ENCODE measurements at places on chromosomes 2 and 18.

DNA sequence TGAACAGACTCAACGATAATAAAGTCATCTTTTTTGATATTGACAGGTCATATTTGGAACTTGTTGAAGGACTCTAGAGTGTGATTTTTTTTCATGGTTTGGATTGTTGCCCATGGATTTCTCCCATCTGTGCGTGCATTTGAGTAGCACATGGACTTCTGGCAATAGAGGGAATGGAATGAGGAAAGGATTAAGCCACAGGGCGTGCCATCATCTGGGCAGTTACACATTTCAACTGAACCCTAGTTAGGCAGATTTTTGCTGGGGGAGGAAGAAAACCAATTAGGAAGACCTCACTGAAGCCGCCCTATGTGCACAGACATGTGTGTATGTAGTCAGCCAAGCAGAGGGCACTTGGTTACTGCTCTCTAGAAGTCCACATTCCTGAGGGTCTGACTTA is 72.6 kb downstream of the TPGS2 start:
- DNase-seq, result no peak

GRCh38 chr18:47936952-47937351 is 6.5 kb upstream of the SMAD2 start:
- no peak for DNase-seq

DNA sequence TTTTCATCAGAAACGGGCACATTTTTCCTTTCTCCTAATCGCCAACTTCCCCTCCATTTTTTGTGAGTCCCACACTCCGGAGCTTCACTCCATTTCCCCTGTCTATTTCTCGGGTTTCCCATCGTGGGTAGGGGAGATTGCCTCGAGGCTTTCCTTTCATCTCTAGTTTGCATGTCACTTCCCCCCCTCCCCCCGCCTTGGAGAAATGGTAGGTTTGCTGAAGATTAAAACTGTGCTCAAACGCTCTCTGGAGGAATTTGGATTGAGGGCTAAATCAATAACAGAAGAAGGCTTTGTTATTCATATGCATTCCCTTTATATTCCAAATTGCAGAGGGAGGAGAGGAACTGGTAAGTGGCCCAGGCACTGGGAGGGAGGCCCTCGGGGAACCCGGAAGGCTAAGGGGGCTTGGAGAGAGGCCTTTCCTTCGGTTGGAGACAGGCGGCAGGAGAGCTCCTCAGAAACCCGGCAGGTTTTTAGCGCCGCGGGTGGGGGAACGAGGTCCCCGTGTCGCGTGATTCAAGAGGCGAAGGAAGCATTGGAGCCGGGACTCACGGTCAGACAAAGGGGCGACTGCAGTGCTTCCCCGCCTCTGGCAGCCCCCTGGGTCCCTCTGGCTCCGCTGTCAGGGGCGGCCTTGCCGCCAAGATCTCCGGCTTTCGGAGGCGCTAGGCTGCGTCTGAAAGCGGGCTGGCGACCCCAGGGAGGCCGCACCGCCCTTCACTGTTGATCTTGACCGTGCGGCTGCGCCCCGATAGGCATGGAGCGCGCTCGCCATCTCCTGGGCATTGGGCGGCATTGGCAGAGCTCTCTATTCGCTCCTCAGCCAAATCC is 2.4 kb upstream of the HOXD12 start:
- DNase-seq, result no peak

DNA sequence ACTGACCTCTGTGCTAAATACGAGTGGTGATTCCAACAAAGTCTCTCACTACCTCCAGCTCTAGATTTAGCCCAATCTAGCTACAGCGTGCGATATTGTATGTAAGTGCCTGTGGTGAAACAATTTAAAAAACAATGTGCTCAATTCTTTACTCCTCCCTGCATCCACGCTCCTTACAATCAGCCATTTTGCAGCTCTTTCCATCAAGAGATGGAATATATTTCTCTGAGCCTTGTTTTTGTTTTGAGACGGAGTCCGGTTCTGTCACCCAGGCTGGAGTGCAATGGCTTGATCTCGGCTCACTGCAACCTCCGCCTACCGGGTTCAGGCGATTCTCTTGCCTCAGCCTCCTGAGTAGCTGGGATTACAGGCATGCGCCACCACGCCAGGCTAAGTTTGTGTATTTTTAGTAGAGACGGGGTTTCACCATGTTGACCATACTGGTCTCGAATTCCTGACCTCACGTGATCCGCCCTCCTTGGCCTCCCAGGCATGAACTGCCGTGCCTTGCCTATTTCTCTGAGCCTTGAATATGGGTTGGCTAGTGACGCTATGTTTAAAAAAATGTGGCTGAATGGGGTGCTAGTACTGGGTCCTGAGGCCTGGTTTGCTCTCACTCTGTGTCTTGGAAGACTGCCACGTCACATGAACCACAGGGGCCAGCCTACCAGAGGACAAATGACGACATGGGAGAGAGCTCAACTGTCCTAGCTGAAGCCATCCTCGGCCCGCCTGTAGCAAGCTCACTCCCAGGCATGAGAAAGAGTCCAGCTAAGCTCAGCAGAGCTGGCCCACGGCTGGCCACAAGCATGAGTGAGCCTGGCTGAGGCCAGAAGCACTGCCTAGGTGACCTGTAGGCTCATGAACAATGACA is 14.8 kb downstream of the WDFY1 start:
- no peak for DNase-seq

- DNase-seq, result no peak
Measured at GRCh38 chr2:203815541-203815898, 52.1 kb upstream of the CTLA4 start.

Measured in renal pelvis (tissue), 12 donors.